ENCODE measurements at places on chromosomes 1 and 21.

- DNase-seq, result no peak
Observed at GRCh38 chr1:177441281-177441680, 270.5 kb downstream of the BRINP2 start.

- DNase-seq, result no peak
Observed at GRCh38 chr1:59879574-59879973, 47.0 kb downstream of the CYP2J2 start.

- DNase-seq, result no peak
Observed at GRCh38 chr1:208433971-208434370, 189.8 kb upstream of the PLXNA2 start.

GRCh38 chr1:230067419-230067870 lies 407 bp downstream of the GALNT2 start:
- DNase-seq, result no peak

DNA sequence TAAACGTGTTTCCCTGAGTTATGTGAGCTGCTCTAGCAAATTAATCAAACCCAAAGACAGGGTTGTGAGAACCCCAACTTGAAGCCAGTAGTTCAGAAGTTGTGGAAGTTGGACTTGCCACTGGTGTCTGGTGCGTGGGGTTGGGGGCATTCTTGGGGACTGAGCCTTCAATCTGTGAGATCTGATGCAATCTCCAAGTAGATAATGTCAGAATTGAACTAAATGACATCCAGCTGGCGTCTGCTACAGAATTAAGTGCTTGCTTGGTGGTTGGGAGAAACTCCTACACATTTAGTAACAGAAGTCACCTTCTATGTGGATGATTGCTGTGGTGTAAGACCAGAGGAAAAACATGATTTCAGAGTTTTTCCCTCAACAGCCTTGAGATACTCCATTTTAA lies 207.4 kb downstream of the FGGY start:
- no peak for DNase-seq

DNA sequence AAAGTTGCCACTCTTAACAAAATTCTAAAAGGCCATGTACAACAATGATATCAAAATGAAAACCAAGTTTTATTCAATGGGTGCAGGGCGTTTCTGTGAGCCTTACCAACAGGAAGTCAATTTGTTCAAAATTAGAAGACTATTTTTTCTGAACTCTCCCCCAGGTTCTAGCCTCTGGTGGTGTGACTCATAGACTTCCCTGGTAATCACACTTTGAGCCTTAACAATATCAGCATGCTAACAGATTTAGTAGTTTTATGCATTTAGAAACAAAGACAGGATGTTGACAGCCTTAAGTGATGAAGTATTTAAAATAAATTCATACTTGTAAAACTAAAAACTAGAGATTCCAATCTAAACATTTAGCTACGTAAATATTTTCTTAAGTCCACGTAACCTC lies 88.4 kb downstream of the LRRC8C start:
- DNase-seq, result no peak
